ENCODE measurements at places on chromosomes 1 and 21.

DNA sequence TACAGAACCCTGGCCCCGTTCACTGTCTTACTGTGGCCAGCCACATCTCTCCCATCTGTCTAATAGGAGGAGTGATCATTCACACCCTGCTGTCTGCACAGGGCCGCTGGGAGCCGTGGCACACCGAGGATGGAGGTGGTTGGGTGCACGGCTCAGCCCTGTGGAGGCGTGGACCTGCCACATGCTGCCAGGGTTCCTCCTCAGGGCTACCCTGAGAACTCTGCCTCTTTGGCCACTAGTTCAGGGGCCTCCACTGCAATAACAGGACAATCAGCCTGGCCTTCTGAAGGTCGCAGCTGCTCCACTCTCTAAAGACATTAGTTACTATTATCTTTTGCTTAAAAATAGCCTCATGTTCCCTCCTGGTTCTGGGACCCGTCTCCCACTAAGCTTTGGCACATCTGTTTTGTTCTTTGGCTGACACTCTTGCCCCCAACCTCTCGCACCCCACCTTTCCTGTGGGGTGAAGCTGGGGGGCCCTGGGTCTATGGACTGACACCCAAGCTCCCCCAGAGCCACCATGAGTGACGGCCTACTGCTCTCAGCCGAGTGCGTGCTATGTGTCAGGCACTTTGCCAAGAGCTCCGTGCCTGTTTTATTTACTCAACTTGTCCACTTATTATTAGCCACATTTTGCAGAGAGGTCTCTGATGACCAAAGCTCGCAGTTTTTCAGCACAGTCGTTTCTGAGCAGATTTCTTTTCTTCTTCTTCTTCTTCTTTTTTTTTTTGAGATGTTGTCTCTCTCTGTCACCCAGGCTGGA lies 66.3 kb downstream of the ARHGEF10L start:
- DNase-seq = peak; percentile 86

DNA sequence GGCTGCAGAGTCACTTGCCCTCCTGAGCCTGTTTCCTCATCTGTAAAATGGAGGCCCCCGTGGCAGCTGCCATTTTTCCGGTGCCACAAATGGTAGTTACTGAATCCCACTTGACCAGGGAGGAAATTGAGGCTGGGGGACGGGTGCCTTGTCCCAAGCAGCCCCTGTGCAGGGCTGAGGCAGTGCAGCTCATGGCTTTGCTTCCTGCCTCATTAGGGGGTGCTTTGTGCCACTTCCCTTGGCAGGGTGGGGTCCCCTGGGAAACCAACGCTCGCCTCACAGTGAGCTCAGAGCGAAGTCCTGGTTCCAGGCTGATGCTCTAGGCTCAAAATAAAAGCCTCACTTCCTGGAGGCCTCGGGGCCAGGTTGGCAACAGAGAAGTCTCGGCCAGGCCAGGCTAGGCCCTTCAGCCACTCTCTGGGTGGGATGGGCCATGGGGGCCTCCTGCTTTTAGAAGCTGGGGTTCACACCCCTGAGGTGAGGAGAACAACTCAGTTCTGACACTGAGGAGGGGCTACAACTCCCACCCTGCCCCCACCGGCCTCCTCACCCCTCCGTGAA lies 6.8 kb downstream of the LAPTM5 start:
- no peak for DNase-seq

DNA sequence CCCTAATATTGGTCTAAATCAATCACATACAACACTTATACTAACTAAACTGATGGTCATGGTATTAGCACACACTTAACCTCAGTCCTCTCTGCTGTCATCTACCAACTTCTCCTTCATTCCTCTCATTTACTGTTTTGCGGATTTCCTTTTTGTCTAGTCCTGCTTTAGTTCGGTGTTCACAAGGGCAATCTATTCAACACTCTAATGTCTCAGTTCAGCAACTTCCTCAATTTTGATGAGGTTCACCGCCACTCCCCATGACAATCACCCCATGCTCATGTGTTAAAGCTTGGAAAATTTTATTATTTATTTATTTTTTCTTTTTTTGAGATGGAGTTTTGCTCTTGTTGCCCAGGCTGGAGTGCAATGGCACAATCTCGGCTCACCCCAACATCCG lies 301.1 kb downstream of the PTPRC start:
- DNase-seq = no peak

DNA sequence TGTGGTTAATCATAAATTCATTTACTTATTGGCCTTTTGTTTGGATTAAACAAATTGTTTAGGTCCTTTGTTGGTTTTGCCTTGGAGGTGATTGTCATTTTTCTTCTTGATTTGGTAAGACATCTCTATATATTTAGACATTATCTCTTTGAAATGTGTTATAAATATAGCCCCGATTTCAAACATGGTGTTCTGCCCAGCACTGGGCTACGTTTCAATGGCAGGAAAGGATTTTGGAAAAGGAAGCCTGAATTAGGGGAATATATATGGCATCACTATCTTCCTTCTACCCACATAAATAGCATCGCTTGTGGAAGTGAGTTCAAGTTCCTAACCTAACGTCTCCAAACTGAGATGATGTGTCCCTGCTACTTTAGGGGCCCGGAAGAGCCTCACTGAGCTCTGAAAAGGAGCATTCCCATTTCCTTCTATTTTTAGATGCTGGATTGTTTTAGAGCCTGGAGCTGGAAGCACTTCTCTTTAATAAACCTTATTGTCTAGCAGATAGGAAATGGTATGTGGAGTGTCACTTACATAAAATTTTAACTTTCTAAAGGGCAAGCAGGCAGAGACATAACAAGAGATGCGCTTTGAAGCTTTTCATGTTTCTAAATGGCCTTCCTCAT lies 39.4 kb downstream of the PGBD5 start:
- DNase-seq = no peak

- DNase-seq = no peak
Measured at GRCh38 chr1:26177182-26177684, at the start of gene CNKSR1. Gene CNKSR1 (plus strand): TSS chr1:26177491. CDS start chr1:26177548, 57 bp downstream.

DNA sequence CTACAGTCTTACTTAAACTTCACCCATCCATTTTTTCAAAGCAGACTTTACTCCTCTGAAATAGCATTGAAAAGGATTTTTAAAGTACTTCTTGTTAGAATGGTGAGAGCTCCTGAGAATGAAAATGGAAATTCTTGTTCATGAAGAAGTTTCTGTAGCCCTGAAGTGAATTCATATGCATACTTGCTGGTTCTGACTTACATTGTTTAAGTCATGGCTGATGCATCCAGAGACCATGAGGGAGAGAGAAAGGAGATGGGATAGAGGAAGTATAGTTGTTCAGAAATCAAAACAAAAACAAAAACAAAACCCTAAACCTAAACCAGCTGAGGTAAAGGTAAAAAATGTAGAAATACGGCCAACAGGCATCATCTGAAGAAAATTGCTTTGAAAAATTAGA lies 27.1 kb upstream of the SAMSN1 start:
- no peak for DNase-seq

DNA sequence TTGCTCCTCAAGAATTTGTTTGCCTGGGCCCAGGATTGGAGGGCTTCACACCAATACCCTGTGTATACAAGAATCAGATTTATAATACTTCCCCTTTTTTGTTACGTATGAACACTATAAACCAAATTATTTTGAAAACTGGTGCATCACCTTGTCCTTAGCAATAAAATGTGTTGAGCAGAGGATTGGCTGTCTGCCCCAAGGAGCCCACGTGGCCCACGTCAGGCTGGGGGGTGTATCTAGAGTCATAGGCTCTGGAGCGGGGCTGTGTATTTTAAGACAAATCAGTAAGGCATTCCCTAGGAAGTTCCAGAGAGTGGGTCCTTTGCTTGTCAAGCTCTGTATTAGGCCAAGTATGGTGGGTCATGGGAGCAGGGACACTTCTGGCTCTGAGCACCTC lies 2.0 kb upstream of the ST3GAL3 start:
- no peak for DNase-seq

DNA sequence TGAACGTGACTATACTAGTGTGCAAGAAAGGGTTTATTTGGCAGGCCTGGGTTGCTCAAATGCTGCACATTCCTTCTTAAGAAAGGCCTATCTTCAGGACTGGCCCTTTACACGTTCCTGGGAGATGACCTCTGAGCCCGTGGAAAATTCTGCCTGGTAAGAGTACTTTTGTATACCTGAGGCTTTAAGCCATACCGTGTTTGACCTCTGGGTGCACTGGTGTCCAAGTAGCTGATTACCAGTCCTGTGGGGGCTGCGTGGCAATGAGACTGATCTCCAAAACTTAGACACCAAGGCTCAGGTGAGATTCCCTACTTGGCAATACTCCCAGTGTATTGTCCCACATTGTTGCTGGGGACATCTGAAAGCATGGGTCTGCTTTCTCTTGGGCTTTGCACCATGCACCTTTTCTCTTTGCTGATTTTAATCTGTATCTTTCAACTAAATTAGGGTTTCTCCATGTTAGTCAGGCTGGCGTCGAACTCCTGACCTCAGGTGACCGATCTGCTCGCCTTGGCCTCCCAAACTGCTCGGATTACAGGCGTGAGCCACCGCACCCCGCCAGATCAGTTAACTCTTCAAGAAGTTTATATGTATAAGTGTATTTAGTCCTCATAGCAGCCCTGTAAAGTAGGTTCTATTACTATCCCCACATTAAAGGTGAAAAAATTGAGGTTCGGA lies 44.5 kb downstream of the TRIM33 start:
- DNase-seq = no peak

DNA sequence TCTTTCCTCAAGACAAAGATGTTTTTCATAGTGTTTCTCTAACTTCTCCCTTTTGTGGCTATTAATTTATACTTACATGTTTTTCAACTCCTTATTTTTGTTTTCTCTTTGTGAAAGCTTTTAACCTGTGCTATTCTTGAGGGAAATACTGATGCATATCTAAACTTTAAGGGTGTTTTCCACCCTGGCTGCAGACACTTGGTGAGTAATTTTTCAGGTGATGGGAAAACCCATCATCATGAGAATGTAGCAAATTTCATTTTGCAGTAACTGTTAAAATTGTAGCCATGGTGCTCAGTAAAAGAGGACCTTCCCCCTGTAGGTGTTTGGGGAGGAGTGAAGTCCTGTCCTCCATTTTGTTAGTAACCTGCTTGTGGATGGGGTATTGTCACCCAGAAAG lies 124.2 kb downstream of the LIPI start:
- no peak for DNase-seq

GRCh38 chr1:10559386-10559785 lies 84.6 kb downstream of the PEX14 start:
- no peak for DNase-seq

- DNase-seq = no peak
Measured at GRCh38 chr1:61004262-61005003, 77.9 kb upstream of the NFIA start.

DNA sequence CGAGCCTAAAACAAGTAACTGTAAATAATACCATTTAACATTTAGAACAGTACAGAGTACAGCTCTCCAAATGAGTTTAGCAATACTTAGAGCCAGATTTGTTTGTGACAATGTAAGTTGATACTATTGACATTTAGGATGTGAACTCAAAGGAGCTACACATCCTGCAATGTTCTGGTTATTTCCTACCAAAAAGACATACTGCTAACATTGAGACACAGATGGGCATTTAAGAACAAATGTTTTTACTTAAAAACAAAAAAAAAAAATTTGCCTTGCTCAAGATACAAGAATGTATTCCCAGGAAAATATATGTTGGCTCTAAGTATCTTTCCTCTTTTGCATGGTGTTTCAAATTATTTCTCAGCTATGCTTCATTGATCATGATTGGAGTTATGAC lies 1464.8 kb upstream of the PRMT6 start:
- no peak for DNase-seq

DNA sequence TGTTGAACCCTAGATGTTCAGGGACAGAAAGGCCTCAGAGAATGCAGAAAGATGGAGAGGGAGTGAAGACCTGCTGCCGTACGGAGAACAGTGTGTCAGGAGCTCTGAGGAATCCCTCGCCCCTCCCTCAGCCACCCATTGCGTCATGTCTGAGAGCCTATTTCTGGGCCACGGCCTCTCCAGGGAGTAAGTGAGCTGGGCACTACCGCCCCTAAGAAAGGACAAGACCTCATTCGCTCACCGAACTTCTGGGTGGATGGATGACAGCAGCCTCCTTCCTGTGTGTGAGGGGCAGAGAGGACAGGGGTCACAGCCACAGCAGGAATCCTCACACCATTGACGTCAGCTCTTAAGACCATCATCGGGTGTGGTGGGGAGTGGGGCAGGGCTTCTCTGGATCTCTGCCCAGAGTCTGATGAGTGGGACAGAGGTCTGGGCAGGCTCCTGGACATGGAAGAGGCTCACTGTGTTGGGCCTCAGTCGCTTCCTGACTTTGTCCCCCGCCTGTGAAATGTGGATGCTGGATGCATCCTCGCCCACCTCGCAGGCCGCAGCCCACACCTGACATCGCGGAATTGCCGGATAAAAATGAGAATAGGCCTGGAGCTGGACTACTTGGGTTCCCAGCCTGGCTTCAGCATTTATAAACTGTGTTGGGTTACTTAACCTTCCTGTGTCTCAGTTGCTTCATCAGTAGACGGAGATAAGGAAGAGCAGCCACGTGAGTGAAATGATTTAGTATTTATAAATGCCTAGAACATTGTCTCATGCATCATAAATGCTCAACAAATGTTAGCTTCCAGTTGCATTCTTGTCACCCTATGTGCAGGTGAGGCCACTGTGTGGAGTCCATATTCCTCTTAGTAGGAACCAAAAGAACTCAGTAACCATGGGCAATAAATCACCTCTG lies 238.6 kb downstream of the TRABD2B start:
- DNase-seq = peak; percentile 91
